Effector CD4-positive, alpha-beta T cell (primary cell): ENCODE measurements at places on chromosomes 13 and 19.

DNA sequence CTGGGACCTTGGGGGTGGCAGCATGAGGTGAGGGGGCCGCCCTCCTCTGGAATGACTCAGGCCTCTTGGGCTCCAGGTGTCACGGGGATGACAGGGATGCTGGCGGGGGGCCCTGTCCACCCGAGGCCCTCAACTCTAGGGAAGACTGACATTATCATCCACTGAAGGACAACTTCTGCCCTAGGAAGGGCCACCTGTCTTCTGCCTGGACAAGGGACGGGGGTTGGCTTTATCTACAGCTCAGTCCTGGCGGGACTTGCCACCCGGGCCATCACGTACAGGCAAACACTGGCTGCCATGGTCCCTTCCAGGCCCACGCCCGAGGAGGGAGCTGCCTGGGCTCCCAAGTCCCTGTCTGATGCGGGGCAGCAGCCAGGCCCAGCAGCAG, 130.7 kb downstream of the STK24 start:
- no peak for DNase-seq

GRCh38 chr13:35597451-35597850, 121.0 kb upstream of the MAB21L1 start:
- DNase-seq = no peak

DNA sequence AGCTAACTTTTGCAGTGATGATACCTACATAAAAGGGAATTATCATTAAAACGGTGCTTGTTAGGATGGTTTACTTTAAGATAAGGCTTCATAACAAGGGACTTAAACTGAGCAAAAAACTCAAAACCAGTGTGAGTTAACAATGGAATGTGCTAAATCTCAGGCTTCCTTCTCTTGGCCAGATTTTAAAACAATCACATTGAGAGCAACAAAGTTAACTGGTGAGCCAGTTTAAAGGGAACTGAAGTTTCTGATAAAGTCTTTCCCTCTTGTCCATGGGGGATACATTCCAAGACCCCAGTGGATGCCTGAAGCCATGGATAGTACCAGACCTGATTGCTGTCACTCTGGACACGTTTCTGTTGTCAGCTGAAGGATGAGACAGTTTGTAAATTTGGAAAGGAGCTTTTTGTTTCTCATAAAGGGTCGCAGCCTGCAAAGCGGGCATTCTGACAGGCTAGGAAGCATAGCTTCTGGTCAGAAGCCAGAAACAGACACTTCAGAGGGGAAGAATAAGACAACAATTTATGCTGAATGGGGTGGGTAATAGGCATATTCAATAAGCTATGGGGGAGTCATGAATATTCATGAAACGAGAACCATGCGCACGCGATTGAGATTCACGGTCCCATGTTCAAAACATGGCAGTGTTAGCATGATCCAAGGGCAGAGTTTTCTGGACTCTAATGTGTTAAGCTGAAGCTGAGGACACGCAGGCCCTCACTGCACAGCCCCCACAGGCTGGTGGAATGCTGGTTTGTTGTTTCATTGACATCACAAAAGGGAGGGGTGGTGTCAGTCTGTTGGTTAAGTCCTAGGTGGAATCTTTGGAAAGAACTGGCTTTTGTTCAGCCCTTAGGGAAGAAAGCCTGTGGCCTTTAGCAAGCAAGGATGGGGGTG, 150.6 kb upstream of the RNF113B start:
- DNase-seq = no peak

DNA sequence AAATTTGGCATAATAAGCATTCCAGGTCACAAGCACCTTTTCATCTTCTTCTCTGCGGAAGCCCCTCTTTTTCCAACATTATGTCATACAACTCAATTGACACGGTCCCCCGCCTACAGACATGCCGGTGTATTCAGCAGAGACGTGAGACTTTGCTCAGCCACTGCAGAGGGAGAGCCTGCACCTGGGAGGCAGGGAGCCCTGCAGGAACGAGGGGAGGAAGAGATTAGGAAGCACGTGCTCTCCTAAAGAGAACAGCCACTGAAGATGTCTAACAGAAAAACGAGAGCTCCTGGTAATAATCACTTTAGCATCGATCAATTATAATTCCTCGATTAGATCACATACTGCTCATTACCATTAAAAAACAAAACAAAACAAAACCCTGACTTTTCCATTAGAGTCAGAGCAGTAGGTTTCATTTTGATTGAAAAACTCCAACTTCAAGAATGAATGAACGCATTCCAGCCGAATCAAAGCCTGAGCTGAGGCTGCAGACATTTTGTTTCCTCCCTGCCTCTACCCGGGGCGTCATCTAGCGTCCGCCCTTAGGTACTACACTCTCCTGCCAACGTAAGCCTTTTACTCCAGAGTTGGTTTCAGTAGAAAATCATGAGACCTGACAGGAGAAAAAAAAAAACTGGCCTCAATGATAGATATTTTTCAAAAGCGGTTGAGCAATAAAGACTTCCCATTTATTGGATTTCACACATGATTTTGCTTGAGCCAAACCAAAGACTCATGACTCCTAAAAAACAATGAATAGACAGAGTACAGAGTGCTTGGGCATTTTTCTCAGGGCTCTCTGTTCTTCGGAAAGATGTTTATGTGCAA, 194.5 kb downstream of the KATNAL1 start:
- DNase-seq = peak; percentile 69

DNA sequence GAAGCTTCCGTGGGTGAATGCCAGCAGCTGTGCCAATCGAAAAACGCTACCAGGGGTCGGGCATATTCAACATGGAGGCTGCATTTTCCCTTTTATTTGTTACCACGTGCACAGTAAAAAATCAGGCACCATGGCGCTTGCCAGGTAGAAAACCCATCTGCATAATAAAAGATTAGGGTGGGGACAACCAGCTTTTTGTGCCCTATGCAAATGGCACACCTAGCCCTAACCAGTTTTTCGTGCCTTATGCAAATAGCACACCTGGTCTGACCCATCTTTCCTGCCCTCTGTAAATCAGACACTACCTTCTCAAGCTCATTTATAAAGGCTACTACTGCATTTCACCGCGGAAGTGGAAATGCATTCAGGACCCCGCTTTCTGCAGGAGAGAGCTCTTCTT, 62.1 kb upstream of the FREM2 start:
- DNase-seq = no peak

- DNase-seq = no peak
Measured at GRCh38 chr19:36221474-36221873, 6.6 kb downstream of the ZNF146 start.

- no peak for DNase-seq
Measured at GRCh38 chr13:77533875-77534788, 1.4 kb upstream of the SCEL start.

DNA sequence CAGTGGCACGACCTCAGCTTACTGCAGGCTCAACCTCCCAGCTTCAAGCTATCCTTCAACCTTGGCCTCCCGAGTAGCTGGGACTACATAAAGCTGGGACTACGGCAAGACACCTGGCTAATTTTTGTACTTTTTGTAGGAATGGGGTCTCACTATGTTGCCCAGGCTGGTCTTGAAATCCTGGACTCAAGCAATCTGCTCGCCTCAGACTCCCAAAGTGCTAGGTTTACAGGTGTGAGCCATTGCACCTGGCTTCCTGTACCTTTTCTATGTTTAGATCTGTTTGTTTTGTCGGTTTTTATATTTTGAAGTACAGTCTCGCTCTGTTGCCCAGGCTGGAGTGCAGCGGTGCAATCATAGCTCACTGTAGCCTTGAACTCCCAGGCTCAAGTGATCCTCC, 17.5 kb upstream of the TICAM1 start:
- no peak for DNase-seq

DNA sequence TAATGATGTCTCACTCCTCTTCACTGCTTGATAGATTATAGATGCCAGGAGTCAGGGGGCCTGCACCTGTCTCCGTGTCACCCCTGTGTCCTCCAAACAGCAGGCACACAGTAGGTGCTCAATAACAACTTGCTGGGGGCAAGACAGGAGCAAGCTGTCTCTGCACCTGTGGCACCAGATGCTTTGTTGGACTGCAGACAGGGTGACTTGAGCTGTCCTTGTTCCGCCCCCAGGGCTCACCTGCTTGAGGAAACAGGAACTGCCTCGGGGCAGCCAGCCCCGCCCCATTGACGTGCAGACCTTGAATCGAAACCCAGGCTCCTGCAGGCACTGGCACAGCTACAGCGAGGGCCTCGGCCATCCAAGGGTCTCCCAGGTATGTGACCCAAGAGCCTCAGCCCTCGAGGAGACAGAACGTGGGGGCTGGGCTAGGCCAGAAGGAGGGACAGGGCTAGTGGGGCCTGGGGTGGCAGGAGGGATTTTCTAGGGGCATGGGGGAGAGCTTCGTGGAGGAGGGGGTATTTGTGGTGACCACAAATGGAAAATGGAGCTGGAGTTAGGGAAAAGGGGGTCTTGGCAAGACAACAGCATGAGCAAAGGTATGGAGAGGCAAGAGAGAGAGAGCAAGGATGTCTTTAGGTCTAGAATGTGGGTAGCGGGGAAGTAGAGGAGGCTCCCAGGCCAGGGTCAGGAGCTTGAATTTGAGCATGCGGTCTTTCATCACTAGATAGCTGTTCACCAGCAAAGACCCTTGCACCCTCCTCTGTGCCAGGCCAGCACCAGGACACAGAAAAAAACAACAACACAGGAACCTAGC, at the start of gene HSH2D:
Gene HSH2D (plus strand): TSS at position 287 of the 817 bp plus-strand sequence. CDS start 5,066 bp downstream, outside the sequence.
- DNase-seq = peak; percentile 68

GRCh38 chr19:31164791-31165251, 184.4 kb downstream of the TSHZ3 start:
- DNase-seq = no peak

GRCh38 chr13:75836441-75836840, 200.3 kb downstream of the LMO7 start:
- DNase-seq = no peak

- DNase-seq = no peak
Measured at GRCh38 chr13:75514080-75514995, 23.3 kb downstream of the COMMD6 start.

DNA sequence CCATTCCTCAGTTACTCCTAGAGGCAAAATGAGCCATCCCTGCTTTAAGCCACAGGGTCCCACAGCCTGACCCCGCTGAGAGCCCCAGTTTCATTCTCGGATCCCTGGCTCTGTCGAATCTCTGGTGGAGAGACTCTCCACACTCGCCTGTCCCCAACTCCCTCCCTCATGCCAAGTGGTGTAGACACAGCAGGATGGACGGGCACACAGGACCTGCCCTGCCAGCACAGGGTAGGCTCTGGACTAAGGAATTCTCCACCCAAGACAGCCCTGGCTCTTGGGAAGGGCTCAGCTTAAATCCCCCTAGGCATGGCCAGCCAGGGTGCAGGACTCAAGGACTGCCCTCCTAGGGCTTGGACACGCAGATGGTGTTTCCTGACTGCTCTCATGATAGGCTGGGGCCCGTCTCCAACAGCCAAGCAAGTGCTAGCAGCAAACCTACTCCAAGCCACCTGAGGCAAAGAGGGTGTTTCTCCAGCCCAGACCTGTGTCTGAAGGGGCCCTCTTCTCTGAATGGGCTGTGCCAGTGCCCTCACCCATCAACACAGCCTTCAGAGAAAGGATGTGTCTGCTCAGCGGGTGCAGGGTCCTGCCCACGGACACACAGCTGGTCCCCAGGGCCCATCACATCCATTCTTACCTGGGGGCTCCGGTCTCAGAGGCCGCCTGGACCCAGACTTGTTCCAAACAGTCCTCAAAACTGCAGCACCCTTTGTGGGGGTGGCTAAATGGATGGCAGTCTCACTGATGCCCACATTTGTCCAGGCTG, 65.3 kb downstream of the PEPD start:
- no peak for DNase-seq

- no peak for DNase-seq
Measured at GRCh38 chr19:50873056-50873455, at the start of gene KLK2. Gene KLK2 (plus strand): TSS chr19:50873439. CDS start chr19:50873474, 35 bp downstream.

- no peak for DNase-seq
Measured at GRCh38 chr13:42924344-42924743, 67.7 kb downstream of the EPSTI1 start.

GRCh38 chr19:17687857-17688784, at the start of gene UNC13A:
Gene UNC13A (minus strand): TSS chr19:17688354. CDS start chr19:17688199, 155 bp downstream.
- DNase-seq = peak; percentile 36

DNA sequence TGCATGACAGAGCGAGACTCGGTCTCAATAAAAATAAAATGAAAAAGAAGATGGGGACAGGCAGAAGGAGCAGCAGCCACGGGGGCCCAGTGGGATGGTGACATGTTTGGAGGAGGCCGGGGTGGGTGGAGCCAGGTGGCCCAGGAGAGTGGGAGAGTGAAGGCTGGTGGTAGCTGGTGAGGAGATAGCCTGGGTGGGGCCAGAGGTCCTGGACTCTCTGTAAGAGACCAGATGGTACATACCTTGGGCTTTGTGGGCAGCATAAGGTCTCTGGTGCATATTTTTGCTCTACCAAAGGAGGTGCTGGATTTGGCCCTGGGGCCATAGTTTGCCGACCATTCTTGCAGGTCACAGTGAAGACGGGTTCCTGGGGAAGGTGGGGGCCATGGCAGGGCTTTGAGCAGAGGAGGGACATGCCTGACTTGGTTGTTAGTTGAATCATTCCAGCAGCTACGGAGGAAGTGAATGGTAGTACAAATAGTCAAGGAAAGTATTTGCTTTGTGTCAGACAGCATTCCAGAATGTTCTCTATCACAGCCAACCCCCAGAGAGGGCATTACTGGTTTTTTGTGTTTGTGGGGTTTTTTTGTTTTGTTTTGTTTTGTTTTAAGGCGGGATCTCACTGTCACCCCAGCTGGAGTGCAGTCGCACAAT, 69.1 kb downstream of the ARHGEF18 start:
- no peak for DNase-seq

DNA sequence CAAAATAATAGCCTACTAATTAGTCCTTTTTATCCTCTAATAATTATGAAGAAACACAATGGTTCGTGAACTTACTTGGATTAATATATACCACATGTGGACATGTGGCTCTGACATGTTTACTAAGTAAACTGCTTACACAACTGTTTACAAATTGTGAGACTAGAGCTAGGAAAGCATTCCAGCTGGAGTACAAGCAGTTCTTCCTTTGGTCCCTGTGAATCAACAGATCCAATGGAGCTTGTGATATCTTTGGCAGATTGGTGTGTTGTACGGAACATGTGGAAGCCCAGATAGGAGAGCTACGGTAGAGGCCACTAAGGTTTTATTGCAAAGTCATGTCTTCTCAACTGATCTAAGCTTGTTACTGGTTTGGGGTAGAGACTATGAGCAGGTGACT, 145.5 kb upstream of the SPRY2 start:
- DNase-seq = no peak

GRCh38 chr19:6718741-6719539, 1.5 kb downstream of the C3 start:
- DNase-seq = no peak

GRCh38 chr13:100560498-100561157, 28.0 kb downstream of the GGACT start:
- no peak for DNase-seq

- no peak for DNase-seq
Measured at GRCh38 chr19:1630811-1631210, 21.6 kb downstream of the TCF3 start.
